Smooth muscle cell of the brain vasculature (primary cell): ENCODE measurements at places on chromosomes 12 and 14.

- no peak for DNase-seq
Measured at GRCh38 chr14:94288610-94289465, 4.2 kb downstream of the SERPINA10 start.

- DNase-seq: no peak
Measured at GRCh38 chr14:38199076-38199475, 8.6 kb upstream of the SSTR1 start.

GRCh38 chr12:94566345-94566744 lies 84.0 kb downstream of the TMCC3 start:
- no peak for DNase-seq

- no peak for DNase-seq
Measured at GRCh38 chr12:57727758-57728395, 10.7 kb downstream of the AGAP2 start.

GRCh38 chr12:104226672-104227071 lies 11.1 kb downstream of the TXNRD1 start:
- DNase-seq: no peak

GRCh38 chr12:67367843-67368242 lies 98.7 kb downstream of the CAND1 start:
- no peak for DNase-seq

GRCh38 chr12:69059465-69060457 lies 126.8 kb upstream of the CPM start:
- DNase-seq: no peak

- DNase-seq: no peak
Measured at GRCh38 chr12:52041035-52041434, 10.2 kb upstream of the NR4A1 start.

DNA sequence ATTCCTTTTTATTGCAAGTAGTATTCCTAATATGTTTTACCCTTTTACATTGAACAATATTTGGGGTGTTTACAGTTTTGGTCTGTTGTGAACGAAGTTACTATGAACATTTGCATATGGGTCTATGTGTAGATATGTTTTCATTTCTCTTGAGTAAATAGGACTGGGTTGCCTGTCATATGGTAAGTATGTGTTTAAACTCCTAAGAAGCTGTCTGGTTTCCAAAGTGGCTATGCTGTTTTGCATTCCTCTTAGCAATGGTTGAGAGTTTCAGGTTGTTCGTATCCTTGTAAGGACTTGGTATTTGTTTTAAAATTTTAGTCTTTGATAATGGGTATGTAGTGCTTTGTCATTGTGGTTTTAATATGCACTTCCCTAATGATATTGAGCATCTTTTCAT lies 6.3 kb downstream of the METAP2 start:
- no peak for DNase-seq

GRCh38 chr14:72023128-72024042 lies 91.2 kb downstream of the RGS6 start:
- no peak for DNase-seq

DNA sequence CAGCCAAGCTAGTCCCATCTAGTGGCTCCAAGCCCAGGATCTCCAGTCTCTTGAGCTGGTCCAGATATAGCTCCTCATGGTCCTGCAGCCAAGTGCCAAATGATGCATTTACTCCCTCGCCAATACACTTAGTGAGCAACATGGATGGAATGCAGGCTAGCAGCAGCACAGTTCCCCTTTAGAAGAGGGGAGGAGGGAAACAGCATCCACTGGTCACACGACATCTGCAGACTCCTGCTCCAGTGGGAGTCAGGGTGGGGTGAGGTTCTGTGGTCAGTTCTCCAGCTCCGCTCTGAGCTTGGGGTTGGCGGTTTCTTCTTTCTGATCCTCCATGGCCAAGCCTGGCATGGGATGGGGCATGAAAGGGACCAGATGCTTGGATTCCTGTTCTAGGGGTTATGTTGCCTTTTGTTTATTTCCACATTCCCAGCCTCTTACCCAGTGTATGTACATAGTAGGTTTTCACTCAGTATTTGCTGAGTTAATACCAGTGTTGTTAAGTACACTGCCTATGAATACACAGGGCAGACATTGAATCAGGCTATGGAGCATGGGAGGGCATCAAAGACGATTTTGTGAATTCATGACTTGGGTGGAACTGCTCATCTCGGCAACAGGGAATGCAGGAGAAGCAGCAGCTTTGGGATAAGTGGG lies 57.3 kb downstream of the GALNT16 start:
- peak; percentile 77 for DNase-seq

DNA sequence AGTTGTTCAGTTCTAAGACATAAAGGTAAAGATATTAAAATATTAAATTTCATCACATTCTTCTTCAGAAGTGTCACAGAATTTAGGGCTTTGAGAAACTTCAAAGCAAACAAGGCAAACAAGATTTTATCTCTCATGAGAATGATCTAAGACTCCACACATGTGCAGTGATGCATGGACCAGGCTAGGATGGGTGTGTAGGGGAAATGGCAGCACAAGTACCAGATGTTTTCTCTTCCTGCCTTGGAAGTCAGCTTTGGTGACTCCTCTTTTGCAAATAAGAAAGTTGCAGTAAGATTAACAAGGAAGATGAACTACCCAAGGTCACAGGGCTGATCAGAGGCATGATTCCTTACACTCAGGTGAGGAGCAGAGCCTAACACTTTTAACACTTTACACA lies 163.8 kb upstream of the LMNTD1 start:
- DNase-seq: no peak

GRCh38 chr14:64541972-64542835 lies 1.7 kb downstream of the HSPA2 start:
- DNase-seq: no peak

- no peak for DNase-seq
Measured at GRCh38 chr14:40296821-40297220, 864.6 kb upstream of the FBXO33 start.

- DNase-seq: no peak
Measured at GRCh38 chr12:9509464-9510161, 98.1 kb downstream of the KLRB1 start.

DNA sequence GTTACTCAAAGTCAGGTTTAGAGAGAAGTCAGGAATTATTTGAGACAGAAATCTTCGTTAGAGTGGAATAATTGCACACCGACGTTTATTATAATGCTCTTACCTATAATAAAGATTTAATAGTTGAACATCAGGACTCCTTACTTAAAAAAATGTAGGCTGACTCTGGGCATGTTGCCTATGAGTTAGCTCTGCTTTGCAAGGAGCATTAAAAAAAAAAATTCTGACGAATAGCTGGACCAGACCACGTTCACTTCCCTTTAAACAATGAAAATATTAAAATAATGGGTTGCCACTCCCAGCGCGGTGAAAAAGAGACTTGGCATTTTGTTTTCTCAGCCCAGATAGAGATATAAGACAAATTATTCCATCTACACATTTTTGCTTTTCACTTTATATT lies 574 bp upstream of the FANCM start:
- peak; percentile 9 for DNase-seq

DNA sequence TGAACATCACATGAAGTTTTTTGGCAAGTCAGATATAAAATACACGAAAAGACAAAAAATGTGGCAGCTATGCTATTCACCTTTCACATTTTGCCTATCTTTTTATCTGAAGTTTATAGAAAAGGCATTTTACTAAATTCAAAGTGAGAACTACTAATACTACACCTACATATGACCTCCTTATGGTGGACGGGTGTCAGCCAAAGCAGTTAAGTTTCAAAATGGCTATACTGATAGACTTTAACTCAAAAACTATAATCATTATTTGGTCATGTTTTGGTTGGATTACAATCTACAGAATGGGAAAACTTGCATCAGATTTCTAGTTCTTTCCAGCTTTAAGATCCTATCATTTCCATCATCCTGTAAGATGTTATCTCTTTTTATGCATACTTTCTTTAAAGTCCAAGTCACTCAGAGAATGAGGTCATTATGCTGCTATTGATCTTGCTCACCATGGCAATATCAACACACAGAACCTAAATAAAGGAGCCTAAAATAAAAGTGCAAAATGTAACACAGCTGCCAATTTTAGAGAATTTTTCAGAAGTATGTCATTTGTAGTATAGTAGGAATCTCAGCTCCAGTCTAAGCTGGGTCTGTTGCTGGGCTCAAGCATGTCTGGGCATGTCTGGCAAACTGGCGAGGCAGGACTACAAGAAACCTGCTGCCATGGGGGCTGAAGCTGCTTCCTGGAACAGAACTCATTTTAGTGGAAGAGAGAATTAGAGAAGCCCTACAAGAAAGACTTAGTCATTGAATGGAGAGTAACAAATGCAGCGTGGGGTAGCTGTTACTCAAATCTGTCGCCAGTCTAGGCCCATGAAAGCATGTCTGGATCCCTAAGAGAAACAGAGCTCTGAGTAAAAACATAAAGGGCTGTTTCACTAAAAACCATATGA lies 7.6 kb upstream of the AEBP2 start:
- DNase-seq: no peak

GRCh38 chr14:22836301-22837113 lies at the start of gene MMP14:
Gene MMP14, plus strand, starts transcription at chr14:22836585. Its CDS starts 233 bp downstream, at chr14:22836818.
- peak; percentile 74 for DNase-seq

GRCh38 chr12:29672580-29672979 lies 111.2 kb downstream of the TMTC1 start:
- DNase-seq: no peak
